ENCODE measurements at places on chromosomes 4 and X.

DNA sequence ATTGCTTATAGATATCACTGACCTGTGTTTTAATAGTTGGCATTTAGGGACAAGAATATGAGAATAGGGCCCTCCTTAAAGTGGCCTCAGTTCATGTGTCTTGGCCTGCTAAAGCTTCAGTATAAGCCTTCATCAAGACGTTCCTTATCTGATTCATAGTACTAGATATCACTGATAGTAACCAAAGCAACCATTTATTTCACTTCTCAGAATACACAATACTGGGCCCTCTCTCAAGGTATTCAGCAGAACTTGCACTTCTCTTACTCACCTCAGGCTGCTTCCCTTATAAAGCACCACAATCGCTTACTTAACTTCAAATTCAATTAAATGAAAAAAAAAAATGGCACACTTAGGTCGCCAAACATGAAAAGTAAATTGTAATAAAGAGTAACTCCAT lies 259.4 kb upstream of the PCDH7 start:
- DNase-seq, result no peak

GRCh38 chr4:100738196-100739165 lies 220.7 kb upstream of the EMCN start:
- no peak for DNase-seq

GRCh38 chr4:181971411-181971810 lies 271.8 kb upstream of the TENM3 start:
- DNase-seq, result no peak

DNA sequence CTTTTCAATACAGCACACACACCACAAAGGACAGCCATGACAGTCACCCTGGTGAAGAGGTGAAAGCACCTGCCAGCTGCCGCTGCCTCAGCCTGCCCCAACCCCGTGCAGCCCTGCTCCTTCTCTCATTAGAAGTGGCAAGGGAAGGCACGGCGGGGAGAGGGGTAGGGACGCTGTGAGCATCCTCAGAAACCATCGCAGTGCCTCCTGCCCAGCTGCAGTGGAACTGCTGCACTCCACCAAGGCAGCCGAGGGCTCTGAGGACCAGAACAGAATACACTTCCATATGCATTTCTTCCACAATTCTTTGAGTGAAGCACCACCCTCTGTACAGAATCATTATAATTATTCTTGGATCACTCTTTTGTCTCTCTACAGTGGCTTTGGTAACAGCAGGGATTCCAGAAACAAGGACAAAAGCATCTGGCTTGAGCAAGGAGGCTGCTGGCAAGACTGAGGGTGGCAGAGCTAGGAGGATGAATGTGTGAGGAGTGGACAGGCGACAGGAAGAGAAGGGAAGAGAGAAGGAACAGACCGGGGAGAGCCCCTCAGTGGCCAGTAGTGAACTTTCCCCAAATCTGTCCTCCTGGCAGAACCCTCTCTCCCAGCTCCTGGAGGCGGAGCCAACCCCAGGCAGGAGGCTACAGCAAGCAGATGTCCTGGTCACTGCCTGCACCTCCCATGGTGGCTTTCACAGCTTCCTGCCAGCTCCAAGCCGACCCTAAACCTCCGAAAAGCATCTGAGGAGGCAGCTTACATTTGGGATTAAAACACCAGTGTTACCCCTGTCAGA lies 73.2 kb downstream of the MTNR1A start:
- no peak for DNase-seq

DNA sequence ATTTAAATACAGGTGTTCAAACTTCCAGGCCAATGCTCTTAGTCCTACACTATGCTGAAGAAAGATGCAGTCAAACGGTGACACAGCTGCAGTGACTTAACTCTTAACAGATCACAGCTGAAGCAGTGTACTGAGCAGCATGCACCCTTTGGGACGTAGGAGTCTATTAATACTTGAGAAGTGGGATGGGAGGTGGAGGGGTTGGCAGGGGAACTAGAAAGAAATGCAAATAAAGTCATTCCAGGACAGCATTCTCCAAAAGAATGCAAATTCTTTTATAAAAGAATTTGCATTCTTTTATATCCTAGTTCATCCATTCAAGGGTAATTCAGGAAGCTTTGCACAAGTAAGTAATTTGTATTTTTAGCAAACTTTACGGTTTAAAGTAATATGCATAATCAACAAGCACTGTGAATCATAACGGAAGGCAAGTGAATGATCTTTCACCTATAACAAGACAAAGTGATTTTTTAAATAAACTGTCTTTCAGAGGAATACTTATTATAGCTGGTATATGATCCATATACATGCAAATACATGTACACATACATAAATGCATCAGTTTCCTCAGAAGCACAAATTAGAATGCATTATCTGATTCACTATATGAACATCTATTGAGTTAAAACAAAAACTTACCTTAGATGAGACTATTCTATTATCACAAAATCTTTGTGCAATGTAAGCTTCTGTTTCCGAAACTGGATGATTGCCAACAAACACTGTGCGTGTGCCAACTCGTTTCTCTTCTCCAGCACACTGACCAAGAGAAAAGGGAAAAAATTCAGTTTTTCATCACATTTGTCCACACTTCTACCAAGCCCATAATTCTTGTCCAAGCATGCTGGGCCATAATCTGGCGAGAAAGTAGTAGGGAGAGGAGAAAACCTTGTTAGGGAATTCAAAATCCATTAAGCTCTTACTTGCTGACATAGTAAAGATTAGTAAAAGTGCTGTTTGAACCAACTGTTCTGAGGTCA lies 106.5 kb downstream of the ATP11C start:
- DNase-seq, result no peak

GRCh38 chr4:5710961-5711478 lies at the start of gene EVC:
EVC (plus strand) TSS chr4:5711201; CDS start chr4:5711381, 180 bp downstream.
- DNase-seq, result no peak

DNA sequence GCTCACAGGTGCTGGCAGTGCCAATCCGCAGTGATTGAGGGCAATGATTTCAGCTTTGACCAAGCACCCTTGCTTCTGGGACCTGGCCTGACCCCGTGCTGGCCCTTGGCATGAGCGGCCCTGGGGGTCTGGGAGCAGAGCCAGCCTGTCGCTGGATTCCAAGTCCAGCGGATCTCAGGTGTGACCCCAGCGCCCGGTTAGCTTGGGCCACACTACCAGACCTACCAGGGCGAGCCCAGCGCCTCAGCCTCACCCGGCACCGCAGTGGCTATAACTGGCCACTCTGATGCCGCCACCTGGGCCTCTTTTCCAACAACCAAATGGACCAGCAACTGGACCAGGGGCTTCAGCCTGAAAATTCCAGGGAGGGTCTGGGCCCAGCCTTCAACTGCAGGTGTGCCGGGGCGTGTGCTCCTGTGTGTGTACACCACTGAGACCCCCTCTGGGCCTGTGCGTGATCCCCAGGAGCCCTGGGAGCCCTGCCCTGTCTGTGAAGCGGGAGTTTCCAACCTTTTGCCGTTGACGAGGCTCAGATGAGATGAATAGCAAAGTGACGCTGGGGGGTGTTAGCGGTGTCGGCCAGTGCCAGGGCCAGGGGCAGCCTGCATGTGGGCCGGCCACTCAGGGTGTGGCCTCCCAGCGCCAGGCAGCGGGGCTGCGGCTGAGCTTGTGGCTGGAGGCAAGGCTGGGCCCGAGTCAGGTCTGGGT lies 658 bp downstream of the SH3TC1 start:
- no peak for DNase-seq

GRCh38 chr4:57410331-57411052 lies 300.3 kb upstream of the IGFBP7 start:
- no peak for DNase-seq

- DNase-seq, result no peak
Measured at GRCh38 chrX:2466876-2467656, 33.7 kb downstream of the DHRSX start.

DNA sequence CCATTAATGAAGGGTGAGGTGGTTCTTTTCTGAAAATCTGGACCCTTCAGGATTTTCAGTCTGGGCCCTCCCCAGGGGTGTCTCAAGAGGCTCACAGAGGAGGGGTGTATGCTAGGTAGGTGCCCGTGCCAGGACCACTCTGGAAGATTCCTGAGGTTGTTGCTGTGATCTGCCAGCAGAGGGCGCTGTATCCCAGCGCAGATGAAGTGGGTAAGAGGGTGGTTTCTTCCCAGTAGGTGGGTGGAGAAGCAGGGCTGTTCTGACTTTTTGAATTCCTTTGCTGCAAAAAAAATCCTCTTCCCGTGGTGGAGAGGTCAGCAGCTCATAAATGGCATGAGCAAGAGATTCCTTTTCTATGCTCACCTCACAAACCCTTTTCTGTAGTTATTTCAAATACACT lies 51.1 kb downstream of the SCML1 start:
- DNase-seq, result no peak

DNA sequence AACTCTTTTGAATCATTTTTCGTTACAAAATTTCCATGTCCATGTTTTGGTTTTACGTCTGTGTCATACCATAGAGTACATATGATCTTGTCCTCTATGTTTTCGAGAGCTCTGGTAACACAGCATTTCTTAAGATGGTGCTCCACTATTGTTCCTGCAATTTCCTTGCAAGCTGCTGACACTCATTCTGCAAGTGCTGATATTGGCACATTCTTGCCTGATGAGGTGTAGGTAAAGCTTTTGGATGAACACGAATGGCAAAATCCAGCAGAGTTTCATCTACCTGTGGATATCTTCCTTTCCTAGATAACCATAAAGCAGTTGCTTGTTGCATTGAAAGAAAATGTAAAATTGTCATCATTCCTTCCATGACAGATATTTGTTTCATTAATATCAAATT lies 41.3 kb downstream of the MAGEB17 start:
- no peak for DNase-seq

- no peak for DNase-seq
Measured at GRCh38 chr4:8176547-8177399, 18.2 kb upstream of the ABLIM2 start.

DNA sequence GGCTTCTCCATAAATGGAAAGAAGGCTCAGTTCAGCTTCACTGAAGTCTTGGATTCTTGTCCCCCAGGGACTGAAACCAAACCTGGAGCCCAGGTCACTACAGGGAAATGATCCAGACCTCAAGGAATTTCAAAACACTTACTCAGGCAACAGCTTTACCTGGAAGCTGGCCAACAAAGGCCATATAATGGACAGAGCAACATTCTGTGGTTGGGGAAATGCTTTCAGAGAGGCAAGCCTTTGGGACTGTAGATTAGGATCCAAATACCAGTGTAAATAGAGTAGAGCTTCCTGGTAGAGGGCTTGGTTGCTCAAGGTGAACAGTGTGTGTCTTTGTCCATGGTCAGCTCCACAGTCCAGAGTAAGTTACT lies 57.0 kb upstream of the PROM1 start:
- no peak for DNase-seq

DNA sequence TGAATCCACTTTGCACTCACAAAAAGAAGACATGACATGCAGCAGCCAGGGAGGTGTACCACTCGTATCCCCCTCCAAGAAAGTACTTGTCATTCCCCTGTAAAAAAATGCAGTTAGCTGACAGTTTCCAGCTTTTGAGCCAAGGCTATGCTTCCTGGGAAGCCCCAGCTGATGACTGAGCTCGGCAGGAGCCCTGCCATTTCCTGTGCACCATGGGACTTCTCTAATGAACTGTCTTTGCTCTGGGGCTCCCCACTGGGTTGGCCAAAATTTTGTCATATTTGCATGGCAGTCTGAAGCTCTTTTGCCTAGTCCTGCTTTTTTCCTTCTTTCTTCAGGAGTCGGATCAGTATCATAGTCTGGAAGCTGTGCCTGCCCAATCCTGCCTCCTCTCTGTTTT lies 104.5 kb upstream of the MAOA start:
- no peak for DNase-seq

GRCh38 chr4:112813790-112814189 lies 176.8 kb downstream of the LARP7 start:
- no peak for DNase-seq

- no peak for DNase-seq
Measured at GRCh38 chrX:21985332-21985777, 44.8 kb downstream of the SMS start.

DNA sequence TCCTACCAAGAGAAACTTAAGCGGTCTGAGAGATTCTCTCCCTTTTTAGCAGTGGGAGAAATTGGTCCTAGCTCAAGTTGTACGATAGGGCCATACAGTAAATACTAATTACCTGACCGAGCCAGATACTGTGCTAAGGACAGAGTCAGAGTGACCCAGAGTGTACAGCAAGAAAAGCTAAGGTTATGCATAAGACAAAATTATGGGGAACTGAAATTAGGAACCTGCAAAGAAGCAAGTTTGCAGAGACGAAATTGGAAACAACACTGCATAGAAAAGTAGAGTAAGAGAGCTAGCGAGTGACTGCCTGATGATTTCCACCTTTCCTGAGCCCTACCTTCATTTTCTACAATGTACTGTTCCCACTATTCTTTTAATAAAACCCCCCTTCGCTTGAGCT lies 278.1 kb downstream of the NKX6-1 start:
- DNase-seq, result no peak

DNA sequence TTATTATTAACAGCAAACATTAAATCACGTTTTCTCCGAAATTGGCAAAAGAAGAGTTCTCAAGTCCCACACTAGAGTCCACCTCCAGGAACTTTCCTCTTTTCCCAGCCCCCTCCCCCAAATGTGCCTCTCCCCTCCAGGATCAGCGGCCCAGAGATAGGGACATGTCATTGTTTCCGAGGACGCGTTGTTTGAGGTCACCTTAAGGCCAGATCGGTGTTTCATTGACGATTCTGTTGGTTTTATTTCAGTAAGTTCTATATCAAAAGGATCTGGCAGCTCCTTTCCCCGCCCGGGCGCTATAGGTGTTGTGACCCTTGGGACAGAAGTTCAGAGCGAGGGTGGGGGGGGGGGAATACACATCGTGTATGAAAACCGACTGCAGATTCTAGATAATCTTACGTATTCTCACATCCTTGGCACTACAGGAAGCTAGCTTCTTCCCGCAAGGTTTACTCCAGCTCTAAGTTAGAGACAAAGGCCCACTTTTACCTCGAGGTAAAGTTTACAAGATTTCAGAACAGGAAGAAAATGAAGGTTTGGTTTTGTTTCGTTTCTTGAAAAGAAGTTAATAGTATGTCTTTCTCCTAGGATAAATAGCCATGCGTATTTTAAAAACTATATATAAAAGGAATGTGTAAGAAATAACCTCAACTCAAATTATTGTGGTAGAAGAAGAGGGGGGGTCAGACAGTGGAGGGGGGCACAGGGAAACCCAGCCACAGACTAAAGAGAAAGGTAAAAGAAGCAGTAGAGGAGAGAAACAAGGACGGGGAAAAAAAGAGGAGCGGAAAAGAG lies 739 bp upstream of the MSX1 start:
- DNase-seq, result no peak

DNA sequence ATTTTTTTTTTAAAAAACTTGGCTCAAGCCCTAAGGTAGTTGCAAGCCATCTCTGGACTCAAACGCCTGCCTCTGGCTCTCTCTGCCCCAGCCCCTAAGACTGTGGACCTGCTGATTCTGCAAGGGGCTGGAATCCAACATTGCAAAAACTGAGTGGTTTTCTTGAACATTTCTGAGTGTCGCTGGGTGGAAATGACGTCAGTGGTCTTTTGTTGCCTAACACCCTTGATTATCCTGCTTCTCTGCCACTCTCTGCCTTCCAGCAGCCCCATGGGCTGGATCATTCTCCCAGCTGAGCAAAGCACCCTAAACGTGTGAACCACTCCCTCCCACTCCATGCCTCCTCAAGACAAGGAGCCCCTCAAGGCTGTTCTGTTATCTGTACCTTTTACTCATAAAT lies 16.6 kb downstream of the BST1 start:
- no peak for DNase-seq

- DNase-seq, result no peak
Measured at GRCh38 chr4:185217408-185217975, 8.1 kb downstream of the SNX25 start.

Measured in chondrocyte (in vitro differentiated cells).